ENCODE measurements at places on chromosomes 3 and 15. TPM values are rescaled to one million over a fixed set of nuclear protein-coding genes. Genes with fewer than 3 reads are reported as not detected.

Gene FBXL22
- 1.2 TPM for total RNA-seq

Gene ZNF660
- total RNA-seq = 0.16 TPM

DNA sequence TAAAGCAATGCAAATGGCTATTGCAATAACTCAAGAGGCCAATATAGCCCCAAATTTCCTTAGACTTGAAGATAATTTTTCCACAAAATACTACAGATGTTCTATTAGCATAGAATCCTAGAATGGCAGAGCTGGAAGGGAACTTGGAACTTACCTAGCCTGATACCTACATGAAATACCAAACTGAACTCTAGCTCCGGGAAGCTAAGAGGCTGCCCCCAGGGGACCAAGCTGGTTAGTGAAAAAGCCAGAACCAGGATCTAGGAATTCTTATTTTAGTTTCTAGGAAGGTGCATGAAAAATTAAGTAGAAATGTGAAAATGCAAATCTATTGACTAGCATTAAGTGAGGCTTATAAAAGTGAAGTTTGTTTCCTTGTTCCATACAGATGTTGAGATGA is 256.0 kb upstream of the CBLB start:
- ATAC-seq = no peak

GRCh38 chr15:41661518-41662225 is 1.5 kb downstream of the MGA start:
- ATAC-seq = peak; percentile 22

DNA sequence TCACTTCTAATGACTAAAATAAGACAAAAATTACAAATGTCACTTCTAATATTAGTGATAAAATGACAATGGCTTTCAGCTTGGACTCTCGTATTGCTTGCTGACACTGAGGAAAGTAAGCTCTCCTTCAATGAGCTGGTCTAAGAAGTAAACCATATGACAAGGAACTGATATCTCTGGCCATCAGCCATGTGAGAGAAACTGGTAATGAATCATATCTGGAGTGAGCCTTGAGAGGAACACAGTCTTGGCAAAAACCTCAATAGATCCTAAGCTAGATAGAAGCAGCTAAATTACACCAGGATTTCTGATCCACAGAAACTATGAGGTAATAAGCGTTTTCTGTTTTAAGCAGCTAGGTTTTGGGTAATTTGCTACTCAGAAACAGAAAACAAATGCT is 1575.1 kb downstream of the OTOL1 start:
- no peak for ATAC-seq

- no peak for ATAC-seq
Measured at GRCh38 chr3:126320517-126321293, 36.5 kb downstream of the KLF15 start.

GRCh38 chr3:9638155-9638554 is 11.2 kb upstream of the MTMR14 start:
- no peak for ATAC-seq

All from esophagus mucosa (tissue), 1 donor.